ENCODE measurements at places on chromosomes 5 and 9.

DNA sequence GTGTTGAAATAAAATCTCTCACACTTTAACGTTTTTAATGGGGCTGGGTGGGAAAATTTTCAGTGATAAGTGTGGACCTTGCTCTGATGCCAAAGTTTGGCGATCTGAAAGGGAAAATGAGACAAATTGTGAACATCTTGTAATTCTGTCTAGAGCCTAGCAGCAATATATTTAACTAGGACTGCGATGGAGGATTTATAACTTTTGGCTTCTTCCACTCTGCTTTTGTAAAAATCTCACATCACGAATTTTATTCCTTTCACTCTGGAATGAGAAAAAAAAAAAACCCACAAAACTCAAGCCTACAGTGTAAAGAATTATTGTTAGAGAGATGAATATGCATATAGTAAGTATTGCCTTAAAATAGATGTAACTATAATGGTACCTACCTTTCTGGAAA, 19.9 kb downstream of the CCNH start:
- no peak for DNase-seq

GRCh38 chr5:68740226-68740910, 353.4 kb upstream of the SLC30A5 start:
- no peak for DNase-seq

DNA sequence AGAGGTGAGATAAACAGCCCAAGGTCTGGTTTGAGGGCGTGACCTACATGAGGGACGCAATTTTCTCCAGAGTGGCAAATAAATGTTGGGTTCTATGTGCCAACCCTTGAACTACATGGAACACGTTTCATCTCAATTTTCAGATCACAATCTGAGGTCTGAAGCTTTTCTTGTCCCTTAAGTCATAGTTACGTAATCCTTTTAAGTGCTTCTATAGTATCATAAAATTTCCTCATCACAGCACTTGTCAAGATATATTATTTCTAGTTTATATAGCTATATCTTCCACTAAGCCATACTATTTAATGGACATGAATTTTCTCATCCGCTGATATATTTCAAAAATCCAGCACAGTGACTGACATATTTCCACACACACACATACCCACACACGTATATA, 53.1 kb upstream of the GRIN3A start:
- no peak for DNase-seq

DNA sequence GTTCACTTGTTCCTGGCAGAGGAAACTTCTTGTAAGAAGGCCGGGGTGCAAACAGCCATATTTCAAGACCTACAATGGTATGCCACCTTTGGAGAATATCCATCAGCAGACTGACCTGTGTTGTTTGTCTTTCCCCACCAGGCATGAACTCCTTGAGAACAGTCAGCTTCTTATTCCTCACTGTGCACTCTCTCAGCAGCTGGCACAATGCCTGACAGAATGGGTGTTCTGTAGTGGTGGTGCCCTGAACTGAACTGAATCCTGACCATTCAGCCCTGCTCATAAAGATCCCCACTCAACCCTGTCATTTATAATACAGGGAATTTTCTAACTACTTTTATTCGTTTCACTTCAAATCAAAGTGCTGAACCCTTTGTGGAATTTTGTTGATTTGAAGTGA, 206.9 kb downstream of the COX7C start:
- no peak for DNase-seq

- DNase-seq: no peak
Measured at GRCh38 chr5:80061547-80061946, 26.4 kb downstream of the THBS4 start.

- DNase-seq: no peak
Measured at GRCh38 chr5:3606121-3606831, 10.6 kb downstream of the IRX1 start.

DNA sequence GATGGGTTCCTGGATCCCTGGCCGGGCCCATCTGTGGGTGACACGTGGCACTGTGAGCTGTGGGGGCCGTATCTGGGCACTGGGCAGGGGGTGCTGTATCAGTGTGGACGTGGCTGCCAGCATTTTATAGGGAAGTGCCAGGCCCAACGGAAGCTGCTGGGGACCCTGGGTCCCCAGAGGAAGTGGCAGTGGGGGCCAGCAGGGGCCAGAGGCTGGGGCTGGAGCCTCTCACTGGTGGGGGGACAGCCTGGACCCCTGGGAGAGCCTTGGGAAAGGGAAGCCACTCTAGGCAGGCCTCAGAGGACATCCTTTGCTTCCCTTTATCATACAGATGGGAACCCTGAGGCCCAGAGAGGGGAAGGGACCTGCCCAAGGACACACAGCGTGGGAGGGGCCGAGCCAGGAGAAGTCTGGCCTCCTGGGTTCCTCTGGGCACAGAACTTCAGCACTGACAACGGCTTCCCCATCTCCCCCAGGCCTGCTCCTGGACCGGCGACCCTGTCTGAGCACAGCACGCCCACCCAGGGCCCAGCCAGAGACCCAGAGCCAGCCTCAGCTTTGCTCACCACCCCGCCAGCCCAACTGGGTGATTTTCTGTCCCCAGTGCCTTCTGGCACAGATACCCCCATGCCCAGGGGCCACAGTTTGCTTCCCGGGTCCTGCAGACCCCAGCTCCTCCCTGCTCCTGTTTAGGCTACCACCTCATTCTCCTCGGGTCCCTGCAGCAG, 15.5 kb upstream of the LAMC3 start:
- no peak for DNase-seq

- DNase-seq: no peak
Measured at GRCh38 chr9:18526685-18527084, 52.7 kb downstream of the ADAMTSL1 start.

GRCh38 chr9:72149231-72149975, at the start of gene GDA:
GDA (plus strand) TSS chr9:72149440; CDS start chr9:72149560, 120 bp downstream.
- DNase-seq: no peak

DNA sequence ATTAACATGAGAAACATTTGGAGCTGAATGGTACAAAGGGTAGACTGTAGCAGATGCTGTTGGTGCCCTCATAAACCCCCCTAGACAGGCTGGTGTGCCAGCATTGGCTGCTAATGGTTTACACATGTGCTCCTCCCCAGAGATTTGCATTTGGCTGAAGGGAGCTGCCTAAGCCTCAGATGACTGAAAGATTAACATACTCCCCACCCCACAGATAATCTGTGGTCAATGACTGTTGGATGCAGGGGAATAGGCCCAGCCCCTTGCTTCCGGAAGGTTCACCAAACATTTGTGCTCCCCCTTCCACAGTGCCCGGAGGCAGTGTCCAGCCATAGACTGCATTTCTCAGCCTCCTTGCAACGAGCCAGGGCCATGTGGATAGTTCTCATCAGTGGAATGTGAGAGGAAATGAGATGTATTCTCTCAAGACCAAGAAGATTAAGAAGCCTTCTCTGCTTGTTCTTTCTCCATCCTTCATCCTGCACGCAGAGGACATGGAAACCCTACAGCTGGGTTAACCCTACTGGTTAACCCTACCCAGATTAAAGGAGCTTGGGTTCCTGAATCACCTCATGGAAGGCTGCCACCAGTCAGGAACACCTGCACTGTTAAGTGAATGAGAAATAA, 79.6 kb downstream of the PHAX start:
- DNase-seq: no peak

DNA sequence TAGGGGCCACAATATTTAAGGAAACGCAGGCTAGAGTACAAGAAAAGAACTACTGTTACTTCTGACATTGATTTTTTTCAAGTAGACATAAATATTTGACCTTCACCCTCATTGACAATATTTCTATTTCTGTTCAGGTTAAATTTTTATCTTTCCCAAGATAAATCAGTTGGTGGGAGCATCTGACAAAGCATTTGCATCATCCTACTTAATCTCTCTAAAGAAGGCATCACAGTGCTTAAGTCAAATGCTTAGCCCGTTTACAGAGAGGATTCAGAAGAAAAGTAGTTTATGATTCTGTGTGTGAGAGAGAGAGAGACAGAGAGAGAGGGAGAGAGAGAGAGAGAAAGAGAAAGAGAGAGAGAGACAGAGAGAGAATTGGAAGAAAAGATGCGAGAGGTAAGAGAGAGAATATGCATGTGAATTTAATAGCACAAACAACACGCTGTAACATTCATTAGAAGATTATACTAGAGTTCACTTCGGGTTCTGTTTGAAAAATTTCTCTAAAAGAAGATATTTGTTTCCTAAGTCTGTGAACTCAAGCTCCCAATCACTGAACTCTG, 1093.3 kb upstream of the CDH6 start:
- no peak for DNase-seq

DNA sequence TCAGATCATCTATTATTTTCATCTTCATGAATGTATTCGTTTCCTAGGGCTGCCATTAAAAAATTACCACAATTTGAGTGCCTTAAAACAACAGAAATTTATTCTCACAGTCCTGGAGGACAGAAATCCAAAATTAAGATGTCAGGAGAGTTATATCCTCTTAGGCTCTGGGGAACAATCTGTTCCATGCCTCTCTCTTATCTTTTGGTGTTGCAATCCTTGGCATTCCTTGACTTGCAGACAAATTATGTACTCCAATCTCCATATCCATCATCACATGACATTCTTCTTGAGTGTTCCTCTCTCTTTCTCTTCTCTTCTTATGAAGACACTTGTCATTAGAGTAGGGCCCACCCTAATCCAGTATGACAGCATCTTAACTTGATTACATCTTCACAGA, 339.4 kb downstream of the EFNA5 start:
- no peak for DNase-seq

- no peak for DNase-seq
Measured at GRCh38 chr5:108728566-108729241, 19.0 kb upstream of the FER start.

DNA sequence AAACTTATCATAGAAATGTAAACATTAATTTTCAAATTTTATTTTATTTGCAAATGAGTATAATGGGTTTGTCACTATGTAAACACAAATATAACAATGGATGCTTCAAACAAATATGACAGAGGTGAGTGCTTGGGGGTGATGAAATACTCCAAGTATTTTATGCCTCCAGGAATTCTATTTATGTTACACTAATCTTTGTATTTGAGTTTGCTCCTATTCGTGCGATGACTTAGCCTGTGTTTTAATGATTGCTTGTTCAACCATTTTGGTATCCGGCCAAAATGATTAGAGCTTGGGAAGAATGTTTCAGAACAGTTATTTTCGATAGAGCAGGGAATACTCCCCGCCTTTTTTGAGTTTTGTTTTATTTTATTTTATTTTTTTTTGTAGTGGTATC, 5.0 kb downstream of the DMRT2 start:
- no peak for DNase-seq

GRCh38 chr5:8634219-8634618, 765.3 kb downstream of the MTRR start:
- DNase-seq: no peak

- DNase-seq: peak; percentile 28
Measured at GRCh38 chr5:37668524-37669047, 171.3 kb downstream of the GDNF start.

- DNase-seq: no peak
Measured at GRCh38 chr5:10233505-10233904, 16.2 kb downstream of the ATPSCKMT start.

DNA sequence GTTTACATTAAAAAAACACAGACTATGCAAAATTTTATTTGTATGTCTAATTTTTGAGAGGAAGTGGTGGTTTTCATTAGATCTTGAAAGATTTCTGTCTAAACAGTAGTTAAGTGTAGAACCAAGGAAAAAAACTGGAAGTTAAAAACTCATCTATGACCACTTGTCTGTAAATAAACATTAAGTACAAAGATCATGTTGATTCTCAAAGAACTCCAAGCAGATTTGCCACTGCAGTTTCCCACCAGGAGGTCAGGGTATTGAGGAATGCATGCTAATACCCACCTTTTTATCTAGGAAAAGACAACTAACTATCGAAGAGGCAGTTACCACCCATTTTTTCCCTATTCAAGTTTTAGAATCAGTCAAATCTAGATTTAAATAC, 1.9 kb downstream of the STOM start:
- no peak for DNase-seq

DNA sequence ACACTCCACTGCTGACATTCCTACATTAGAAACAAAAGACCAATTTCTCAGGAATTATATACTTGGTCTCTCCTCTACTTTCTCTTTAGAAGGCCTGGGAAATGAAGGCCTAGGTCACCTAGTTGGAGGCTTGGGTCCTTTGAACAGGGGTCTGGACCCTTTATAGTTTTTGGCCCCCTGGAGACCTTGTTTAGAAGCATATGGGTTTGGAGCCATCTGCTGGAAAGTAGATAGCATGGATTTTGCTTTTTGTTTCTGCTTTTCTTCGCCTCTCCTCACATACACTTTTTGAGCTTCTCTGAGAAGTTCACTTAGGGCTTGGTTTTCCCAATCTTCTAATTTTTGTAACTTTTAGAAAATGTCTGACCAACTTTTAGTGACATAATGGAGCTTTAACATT, 67.1 kb upstream of the CDK20 start:
- no peak for DNase-seq

- no peak for DNase-seq
Measured at GRCh38 chr9:99712214-99712613, 109.5 kb upstream of the NR4A3 start.

- DNase-seq: no peak
Measured at GRCh38 chr5:55037046-55037771, 13.2 kb downstream of the GZMK start.

GRCh38 chr9:120571443-120572257, 8.3 kb downstream of the CDK5RAP2 start:
- DNase-seq: no peak

DNA sequence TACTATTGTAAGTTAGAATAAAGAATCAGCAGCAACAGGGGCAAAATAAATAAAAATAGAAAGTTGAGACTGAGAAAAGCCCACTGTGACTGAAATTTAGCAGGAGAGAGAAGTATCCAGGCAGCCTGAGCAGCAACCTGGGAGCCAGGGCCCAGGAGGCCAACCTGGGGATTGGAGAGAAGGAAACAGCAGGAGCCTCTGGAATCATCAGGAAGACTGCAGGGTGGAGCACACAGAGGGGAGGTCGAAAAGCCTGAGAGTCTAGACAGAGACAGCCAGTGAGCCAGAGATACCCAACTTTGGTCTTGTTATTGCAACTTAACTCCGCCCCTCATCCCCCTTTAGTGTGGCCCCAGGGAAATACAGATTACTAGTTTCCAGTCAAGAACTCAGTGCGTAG, 98.6 kb downstream of the SLC1A3 start:
- DNase-seq: no peak

DNA sequence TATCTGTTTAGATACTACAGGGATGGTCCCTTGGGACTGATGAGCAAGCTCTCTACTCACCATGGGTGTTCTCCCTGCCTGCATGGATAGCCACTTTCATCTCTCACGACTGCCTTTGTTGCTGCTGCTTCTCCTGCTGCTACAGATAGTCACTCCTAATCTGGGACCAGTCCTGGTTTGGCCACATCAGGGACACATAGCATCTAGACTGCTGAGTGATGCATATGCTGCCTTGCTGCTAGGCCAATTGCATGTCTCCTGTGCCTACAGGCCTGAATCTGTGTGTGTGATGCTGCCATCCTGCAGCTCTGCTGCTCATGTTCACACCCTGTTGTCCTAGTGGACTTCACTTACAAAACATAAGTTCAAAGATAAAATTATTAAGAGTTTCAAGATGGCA, 297.1 kb downstream of the HCN1 start:
- no peak for DNase-seq

GRCh38 chr5:31987985-31988710, 186.0 kb downstream of the GOLPH3 start:
- DNase-seq: no peak
